ENCODE measurements at places on chromosomes 2 and 18.

DNA sequence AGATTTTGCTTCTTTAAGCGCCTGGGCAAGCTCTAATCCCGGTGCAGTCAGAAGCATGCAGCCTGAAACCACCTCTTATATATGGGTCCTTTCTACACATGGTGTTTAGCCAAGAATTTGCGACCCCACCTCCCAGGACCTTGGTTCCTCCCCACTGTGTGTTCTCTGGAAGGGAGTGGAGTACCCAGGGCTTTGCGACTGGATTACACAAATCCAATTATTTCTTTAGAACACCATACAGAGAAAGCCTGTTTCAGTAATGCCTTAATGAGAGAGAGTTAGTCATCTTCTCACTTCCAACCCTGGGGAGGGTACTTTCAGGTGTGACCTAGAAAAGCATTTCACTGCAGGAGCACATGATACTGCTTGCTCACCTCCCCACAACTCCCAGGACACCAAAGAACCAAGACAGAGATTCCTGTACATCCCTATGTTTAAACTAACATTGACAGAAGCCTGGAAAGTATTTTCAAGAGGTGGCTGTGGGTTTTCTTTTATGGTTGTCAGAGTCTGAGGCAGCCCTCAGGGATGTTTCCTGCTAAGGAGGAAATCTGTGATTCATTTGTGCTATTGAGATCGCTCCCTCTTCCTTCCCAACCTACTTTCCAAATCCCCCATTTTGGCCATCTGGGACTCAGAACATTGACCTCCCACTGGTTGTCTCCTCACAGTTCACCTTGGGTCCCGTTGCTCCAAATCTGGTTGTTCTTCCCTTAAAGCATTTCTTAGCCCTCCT lies at the start of gene CAPN14:
Gene CAPN14, minus strand, starts transcription at position 51 of the 736 bp plus-strand sequence. CDS start 12,068 bp downstream, outside the sequence.
- no peak for DNase-seq

DNA sequence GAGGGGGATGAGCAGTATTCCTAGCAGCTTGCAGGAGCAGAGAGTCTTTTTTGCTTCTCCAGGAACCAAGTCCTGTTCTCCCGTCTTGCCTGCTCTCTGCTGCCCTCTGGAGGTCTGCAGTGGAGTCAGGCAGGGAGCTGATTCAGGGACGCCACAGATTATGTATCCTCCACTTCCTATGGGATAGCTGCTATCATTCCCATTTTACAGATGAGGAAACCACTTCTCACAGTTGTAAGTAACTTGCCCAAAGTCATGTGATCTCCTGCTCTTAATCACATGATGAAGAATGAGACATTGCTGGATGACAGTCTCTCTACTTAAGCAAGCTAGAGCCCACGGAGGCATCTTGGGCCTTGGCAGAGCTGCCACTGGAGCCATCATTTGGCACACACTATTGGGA lies 8.3 kb downstream of the SLC4A5 start:
- DNase-seq: peak; percentile 70

DNA sequence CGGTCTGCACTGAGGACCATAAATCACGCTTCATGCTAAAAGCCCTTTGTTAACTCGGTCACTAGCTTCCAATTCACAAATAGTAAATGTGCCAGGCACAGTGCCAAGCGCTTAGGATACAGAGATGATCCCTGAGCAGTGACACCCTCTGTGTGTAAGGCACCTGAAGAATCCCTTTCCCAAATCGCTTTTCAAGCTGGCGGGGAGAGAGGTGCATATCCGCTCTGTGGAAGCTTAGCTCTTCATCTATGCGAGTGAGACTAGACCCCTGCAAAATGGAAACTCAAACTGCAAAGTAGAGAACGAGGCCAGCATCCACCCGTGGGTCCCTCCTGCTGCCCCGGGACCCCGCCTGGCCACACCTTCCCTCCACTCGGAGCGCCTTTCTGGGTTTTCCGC lies 2.4 kb downstream of the PIEZO2 start:
- no peak for DNase-seq

DNA sequence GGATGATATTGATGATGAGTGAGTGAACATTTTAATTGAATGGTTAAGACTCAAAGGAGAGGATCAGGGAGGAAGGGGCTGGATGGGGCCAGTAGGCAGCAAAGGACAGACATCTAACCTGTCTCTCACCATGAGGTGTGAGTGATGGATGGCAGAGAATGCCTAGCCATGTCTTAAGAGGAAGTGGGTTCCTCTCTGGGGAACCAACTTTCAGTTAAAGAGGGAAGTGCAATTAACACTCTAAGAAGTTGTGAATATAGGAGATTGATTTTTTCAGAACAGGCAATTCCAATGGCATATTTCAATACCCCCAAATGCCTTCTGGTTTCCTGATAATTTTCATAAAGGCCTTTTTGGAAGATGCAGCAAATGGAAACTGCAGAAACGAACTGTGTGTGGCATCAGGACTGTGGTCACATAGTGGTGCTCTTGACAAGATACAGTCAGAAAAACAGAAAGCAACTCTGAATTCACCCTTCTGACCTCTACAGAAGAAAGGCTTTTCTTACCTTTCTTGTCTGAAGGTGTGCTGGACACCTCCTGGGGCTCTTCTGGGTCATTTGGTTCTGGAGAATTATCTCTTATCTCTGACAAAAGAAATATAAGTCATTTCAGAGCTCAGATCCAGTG lies 10.2 kb downstream of the SP110 start:
- no peak for DNase-seq

- DNase-seq: no peak
Observed at GRCh38 chr2:43444989-43445645, 150.7 kb downstream of the THADA start.

GRCh38 chr2:236553522-236553921 lies 16.1 kb upstream of the ACKR3 start:
- DNase-seq: peak; percentile 50
